Dermis microvascular lymphatic vessel endothelial cell (primary cell): ENCODE measurements at places on chromosomes 2 and 18. TPM values are rescaled to one million over a fixed set of nuclear protein-coding genes. Genes with fewer than 3 reads are reported as not detected.

CNGA3 gene
- total RNA-seq = under 0.01 TPM in 1 of 2 replicates, not detected in the other

SCYGR4 gene
- not detected in 2 replicates for total RNA-seq

FAM124B gene
- 26.6 and 48.8 TPM in 2 replicates for total RNA-seq

CDCA7 gene
- total RNA-seq = 4.0 and 6.4 TPM in 2 replicates

PAIP2B gene
- 1.0 and 1.3 TPM in 2 replicates for total RNA-seq

PCARE gene
- total RNA-seq = not detected in 2 replicates

PSMA8 gene
- total RNA-seq = not detected in 2 replicates

SLC40A1 gene
- total RNA-seq = 105 and 319 TPM in 2 replicates

GLI2 gene
- total RNA-seq = under 0.01 TPM in 2 replicates

LYG2 gene
- total RNA-seq = not detected in 2 replicates

LBX2 gene
- total RNA-seq = 0.39 and 0.51 TPM in 2 replicates

GRCh38 chr2:197097578-197098366 lies 171.3 kb upstream of the PGAP1 start:
- DNase-seq = no peak

DNA sequence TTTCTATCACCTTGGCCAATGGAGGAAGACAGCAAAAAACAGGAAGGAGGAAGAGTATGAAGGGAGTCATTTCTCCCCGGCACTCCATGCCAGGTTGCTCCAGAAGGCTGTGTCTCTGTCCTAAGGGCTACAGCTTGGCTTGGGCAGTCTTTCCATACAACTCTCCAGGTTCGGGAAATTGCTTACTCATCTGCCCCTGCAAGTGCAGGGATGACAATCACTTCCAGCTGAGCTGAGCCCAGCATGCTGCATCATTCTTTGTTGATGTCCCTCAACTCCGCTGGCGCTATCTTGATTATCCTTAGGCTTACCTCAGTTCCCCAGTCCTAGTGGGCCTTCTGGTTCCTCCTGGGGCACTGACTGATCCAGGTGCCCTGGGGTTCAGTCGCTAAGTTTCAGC lies 86.9 kb upstream of the COPS8 start:
- DNase-seq = no peak

DNA sequence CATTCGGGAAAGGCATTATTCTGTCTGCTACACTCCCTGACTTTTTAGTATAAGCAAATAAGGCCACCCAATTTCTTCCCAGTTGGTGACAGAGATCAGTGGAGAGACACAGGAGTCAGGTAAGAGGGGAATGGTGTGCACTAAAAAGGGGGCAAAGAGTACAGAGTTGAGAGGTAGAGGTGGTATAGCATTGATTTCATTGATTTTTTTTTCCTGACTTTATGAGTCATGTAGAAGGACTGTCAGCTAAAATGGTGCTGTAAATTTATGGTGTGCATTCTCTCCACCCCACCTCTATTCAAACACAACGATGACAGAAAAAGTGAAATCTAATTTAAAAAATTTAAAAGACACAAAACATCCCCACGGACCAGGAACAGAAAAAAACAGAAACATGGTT lies 23.7 kb upstream of the ST8SIA3 start:
- no peak for DNase-seq

GRCh38 chr18:10057894-10058791 lies 144.3 kb downstream of the VAPA start:
- DNase-seq = peak; percentile 61

- no peak for DNase-seq
Observed at GRCh38 chr18:11336241-11336640, 186.9 kb upstream of the PIEZO2 start.

- no peak for DNase-seq
Observed at GRCh38 chr18:24075767-24076597, 61.4 kb downstream of the TTC39C start.

- no peak for DNase-seq
Observed at GRCh38 chr2:27308359-27308881, at the start of gene UCN. Gene UCN, minus strand, starts transcription at chr2:27308445. Its CDS starts 550 bp downstream, at chr2:27307895.

DNA sequence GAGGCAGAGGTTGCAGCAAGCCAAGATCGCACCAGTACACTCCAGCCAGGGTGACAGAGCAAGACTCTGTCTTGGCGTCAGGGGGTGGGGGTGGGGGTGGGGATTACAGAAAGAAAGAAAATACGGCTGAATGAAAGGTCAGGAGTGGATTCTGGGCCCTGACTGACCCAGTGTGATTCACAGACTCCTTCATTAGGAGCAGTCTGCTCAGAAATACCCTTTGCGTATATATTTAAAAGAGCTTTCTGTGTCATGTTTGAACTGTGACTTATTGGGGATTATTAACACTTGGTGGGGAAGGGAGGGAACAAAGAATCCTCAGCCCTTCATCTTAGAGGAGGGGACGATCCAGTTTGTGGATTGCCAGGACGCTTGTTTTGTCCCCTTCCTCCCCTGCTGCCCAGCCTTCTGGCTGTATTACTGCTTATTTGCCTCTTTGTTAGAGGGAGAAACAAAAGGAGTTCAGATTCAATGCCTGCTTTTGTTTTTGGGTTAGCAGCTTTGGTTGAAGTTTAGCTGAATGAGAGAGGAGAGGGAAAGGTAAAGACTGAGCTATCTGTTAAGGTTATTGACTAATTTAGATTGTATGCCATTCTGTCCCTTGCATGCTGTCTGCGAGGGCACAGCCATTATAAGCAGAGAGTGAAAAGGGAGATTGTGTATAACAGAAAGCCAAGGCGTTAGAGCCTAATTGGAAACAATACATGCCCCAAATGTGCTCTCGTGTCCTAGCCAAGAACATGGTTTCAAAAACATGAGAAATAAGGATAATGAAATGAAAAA lies 118.3 kb downstream of the FMNL2 start:
- no peak for DNase-seq

DNA sequence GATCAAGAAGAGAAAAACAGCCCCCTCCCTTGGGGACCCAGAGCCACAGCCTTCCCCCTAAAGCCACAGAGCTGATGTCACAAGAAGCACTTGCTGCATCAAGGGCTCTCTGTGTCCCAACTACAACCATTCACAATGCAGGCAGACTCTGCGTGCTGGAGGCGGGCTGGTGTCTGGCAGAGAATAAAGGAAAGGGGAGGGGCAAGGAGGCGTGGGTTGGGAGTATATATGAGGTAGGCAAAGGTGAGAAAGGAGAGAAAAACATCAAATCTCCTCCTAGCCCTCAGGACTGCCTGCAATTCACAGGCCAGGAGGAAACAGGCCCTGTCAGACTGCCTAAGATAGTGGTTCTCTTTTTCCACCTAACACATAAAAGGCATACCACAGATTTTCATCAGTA lies 48.8 kb upstream of the IHH start:
- DNase-seq = no peak

GRCh38 chr2:168624028-168624427 lies 168.0 kb downstream of the CERS6 start:
- no peak for DNase-seq

GRCh38 chr18:25005541-25006403 lies 346.2 kb downstream of the ZNF521 start:
- DNase-seq = peak; percentile 78

GRCh38 chr18:10417191-10417590 lies 37.2 kb upstream of the APCDD1 start:
- DNase-seq = no peak

GRCh38 chr18:40698129-40698528 lies 1256.9 kb upstream of the PIK3C3 start:
- no peak for DNase-seq

GRCh38 chr2:217650716-217651360 lies 352.0 kb downstream of the TNS1 start:
- peak; percentile 49 for DNase-seq

- no peak for DNase-seq
Observed at GRCh38 chr18:60372596-60372995, at the start of gene MC4R. Gene MC4R, minus strand, starts transcription at chr18:60372775. Its CDS starts 426 bp downstream, at chr18:60372349.

GRCh38 chr2:213934560-213934959 lies 476.3 kb upstream of the VWC2L start:
- DNase-seq = peak; percentile 3

- DNase-seq = no peak
Observed at GRCh38 chr18:48888773-48889080, 62.0 kb downstream of the SMAD7 start.

- DNase-seq = peak; percentile 67
Observed at GRCh38 chr2:127324635-127325034, 30.7 kb upstream of the ERCC3 start.

DNA sequence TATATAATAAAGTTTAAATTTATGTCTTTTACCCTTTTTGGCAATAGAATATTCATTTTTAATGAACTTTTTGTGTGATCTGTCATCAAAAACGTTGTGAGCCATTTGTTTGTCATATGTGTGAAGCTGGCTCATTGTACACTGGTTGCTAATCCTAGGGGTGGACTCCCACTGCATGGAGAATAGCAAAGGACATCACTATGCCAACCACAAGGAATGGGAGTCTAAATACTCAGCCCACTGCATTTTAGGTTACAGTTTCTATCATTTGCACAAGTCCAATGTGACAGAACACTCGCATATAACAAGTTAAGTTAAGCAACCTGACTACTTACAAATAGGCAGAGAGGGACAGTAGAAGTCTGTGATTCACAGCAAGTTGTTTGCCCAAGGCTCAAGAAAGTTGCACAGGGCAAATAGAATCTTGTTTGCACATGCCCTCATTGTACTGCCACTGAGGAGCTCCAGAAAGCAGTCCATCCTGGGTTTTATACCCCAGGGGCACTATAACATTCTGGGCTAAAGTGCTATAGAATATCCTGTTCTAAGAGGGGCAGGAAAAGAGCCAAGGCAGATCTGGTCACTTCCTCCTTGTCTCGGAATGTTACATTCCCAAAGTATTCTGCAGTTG lies 545.9 kb upstream of the GCFC2 start:
- DNase-seq = no peak

DNA sequence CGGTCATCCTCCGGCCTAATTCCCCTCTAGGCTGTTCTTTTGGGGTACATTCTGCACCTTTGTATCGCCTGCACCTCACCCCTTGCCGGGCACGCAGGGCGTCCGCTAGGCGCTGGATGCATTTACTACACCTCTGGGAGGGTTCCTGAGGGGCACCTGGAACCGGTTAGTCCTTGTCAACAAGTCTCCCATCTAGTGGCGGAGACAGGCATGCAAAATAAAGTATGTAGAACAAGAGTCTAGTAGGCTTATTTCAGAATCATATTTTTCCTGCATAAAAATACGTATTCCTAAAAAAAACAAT lies 705 bp upstream of the TEX261 start:
- DNase-seq = no peak

DNA sequence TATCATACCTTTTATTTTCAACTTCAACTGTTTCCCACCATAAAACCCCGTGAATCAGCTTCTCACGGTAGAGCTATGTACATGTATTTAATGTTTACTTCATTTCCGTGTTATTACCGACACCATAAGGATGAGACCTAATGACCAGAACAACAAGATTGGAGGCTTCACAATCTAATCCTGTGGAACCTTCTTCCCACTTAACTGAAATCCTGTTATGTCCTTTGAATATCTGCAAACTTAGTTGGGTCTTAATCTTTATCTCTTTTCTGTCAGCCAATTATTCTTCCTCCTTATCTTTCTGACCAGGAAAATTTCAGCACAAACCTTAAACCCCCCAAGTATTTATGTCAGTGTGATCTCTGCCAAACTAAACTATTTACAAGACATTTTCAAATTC lies 214.4 kb downstream of the TMX3 start:
- DNase-seq = no peak

- DNase-seq = no peak
Observed at GRCh38 chr18:44636241-44636640, 44.4 kb upstream of the SETBP1 start.

DNA sequence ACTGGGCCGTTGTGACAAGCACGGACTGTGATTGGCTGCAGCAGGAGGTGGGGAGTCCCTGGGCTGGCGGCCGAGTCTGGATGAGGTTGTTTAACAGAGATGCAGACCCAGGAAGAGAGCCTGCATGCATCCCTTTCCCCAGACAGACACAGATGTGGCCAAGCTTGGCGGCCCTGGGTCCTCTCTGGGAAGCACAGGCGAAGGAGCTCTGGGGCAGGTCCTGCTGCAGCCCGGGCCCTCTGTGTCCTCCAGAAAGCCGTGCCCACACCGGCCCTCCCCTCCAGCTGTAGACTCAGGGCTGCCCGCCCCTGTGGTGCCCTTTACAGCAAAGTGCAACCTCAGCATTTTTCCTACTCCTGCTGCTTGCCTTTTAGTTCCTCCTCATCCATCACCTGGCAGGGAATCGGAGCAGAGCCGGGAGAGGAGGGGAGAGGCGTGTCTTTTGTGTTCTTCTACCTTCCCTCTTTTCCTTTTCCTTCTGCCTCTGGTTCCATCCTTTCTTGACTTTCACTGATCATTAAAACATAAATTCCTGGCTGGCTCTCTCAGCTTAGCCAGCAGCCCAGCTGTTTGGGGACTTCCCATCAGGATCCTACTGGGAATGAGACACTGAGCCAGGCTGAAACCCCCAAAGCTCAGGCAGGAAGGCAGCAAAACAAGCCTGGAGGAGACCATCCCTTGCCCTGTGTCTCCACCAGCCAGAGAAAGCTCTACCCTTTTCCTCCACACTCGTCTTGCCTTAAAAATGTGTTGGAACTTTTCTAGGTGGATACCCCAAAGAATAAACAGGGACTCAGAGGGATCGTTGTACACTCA lies 75.0 kb downstream of the CTIF start:
- DNase-seq = no peak

DNA sequence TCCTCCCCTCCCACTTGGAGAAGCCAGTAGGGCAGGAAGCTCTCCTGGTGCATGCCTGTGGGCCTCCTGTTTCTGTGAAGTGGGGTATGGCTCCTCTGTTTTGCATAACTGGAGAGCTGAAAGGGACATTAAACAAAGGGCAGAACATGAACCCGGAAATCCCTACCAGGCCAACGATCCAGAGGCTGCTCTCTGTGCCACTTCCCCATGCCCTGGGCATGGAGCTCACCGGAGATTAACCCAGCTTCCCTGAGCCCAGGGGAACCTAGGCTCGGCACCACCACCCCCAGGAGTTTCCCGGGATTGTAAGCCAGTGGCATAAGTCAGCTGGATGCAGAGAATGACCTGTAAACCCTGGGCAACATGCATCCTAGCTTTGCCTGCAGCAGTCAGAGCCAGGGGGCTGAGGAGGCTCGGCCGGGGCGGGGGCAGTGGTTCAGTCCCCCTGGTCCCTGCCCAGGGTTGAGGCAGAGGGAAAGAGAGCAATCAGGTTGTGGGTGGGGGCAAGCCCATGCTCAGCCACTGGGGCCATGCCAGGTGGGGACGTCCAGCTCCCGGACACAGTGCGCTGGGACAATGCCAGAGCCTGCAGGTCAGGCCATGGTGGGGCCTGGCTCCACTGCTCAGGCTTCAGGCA lies 49.5 kb downstream of the TIMM21 start:
- no peak for DNase-seq

- peak; percentile 31 for DNase-seq
Observed at GRCh38 chr2:42795841-42796301, 3.5 kb upstream of the HAAO start.

DNA sequence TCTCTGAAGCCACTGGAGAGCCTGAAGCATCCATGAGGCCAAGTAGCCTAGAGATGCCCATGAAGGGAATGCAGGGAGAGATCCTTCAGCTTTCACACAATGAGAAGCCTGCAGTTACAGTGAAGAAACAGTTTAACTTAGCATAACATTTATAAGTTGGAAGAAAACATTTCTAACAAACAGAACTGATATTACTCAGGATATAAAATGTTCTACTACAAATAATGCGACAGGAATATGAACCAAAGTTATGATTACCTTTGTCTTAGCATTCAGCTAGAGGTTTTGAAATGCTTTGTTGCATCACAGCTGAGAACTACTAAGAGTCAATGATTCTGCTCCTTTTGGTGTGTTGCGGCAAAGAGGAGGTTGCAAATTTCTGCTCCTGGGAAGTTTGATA lies 6.9 kb upstream of the KYNU start:
- no peak for DNase-seq

- no peak for DNase-seq
Observed at GRCh38 chr2:171807831-171808393, 86.1 kb downstream of the SLC25A12 start.
